ENCODE measurements at places on chromosomes 6 and 20.
A peak's percentile ranks its signal among the peaks of the same experiment; 100 is the strongest.

DNA sequence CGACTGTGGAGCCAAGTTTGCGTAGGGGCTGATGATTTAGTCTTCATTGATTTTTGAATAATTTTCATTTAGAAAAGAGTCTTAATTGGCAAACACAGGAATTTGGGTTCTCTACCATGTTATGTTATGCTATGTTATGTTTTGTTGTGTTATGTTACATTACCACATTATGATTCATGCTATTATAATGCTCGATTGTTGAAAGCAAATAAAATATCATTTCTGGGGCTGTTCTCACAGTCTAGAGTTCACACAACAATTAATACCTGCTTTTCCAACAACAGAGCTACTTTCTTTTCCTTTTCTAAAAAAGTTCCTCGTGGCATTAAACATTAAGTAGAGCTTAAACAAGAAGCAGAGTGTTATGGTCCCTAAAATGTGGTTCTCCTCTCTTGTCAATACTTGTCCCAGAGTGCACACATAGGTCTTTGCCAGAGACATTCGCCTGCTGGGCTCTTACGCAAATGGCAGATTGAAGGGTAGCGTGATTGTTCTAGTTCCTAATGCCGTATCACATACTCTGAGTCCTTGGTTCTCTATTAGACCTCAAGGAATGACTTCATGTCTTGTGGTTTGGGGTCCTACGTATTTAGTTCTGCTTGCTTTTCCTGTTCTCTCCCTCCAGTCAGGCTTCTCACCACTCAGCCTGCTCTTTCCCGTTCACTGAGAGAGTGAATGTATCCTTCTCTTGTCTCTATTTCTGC lies 370.3 kb downstream of the CD109 start:
- no peak for DNase-seq

- DNase-seq: no peak
These were observed 37.6 kb downstream of the ZMYND8 start for GRCh38 chr20:47318586-47319516.

GRCh38 chr20:36550790-36551299 lies 9.5 kb downstream of the MYL9 start:
- peak; percentile 16 for DNase-seq

DNA sequence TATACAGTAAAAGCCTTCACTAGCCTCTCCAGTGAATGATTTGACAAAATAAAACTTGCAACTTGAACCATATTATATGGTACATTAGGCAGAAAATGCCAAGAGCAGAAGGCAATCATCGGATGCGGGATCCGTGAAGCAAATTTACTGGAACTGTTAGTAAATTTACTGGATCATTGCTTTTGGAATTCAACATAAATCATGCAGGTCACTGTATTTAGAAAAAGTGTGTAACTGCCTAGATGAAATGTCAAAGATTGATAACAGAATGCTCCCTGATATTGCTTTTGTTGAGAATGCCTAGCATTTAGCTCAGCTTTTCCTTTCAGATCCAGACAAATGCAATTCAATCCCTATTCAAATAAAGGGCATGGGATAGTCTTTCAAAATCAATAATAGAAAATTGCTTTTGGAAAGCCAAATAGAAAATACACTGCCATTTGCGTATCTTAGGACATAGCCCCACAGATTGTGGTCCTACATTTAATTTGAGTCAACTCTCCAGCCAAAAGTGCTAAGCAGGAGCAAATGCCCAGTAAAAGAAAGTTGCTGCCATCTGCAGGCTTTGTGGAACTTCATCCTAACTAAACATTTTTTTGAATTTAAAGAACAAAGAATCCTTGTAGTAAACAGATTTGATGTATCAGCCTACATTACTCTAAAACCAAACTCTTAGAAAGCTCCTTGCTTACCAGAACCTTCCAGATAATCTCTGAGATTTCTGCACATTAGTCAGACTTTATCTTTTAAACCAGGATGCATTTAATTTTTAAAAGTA lies 109.5 kb upstream of the HSF2 start:
- DNase-seq: no peak

GRCh38 chr6:110467566-110468140 lies 8.8 kb downstream of the SLC22A16 start:
- no peak for DNase-seq

Measured in GM10248 (cell line).